ENCODE measurements at places on chromosomes 6 and 20.

DNA sequence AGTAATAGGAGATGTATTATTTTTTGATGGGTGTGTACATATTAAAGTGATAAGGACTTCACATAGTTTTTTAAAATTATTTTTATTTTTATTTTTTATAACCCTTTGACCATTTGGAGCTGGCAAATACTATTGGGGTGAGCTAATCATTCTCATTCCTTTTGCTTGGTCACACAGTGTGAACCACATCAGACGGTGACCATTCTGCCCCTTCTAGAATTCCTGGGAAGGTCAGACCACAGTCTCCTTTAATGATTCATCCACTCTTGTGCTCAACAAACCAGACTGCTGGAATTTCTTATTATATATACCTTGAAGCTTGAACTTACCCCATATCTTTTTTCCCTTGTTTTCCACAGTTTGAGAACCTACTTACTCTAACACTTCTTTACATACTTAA, 23.9 kb upstream of the PRL start:
- no peak for DNase-seq

GRCh38 chr6:21377356-21377755, 216.2 kb upstream of the SOX4 start:
- DNase-seq, result no peak

DNA sequence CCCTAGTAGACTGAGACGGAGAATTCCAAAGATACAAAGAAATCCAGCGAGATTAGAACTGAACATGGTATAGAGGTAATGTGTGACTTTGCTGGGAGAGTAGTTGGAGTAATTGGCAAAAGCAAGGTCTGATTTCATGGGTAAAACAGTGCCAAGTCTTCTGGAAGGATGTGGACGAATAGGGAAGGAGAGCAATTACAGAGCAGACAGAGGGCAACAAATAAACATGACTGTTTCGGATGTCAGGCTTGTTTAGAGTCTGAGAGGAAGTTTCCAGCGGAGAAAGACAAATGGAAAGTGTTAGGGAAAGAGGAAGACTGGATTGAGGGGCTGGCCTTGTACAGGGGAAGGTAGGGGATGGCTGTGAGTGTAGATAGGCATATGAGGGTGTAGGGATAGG, 282.2 kb upstream of the PRND start:
- no peak for DNase-seq

GRCh38 chr20:62401331-62401779, 5.7 kb downstream of the CABLES2 start:
- DNase-seq, result no peak

DNA sequence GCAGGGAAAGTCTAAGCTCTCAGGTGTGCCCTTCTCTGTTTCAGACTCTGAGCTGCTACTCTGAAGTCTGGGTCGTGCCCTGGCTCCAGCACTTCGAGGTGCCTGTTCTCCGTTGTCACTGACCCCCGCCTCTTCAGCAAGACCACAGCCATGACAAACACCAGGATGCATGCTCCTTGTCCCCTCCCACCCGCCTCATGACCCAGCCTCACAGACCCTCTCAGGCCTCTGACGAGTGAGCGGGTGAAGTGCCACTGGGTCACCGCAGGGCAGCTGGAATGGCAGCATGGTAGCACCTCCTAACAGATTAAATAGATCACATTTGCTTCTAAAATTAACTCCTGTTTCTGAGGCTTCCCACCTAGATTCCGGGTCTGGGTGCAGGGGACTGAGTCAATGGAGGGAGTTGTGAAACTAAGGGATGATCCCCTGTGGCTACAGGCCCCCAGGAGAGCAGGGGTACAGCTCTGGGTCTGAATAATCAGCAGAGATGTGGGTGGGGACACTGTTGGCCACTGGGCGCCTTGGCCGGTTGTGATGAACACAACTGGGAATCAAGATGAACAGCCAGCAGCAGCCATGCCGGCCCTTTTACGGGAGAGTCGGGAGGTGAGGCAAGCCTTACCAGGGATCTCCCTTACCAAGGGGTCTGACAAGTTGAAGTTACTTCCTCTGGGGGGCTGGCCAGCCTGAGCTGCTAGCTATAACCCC, 10.7 kb downstream of the CST7 start:
- no peak for DNase-seq

DNA sequence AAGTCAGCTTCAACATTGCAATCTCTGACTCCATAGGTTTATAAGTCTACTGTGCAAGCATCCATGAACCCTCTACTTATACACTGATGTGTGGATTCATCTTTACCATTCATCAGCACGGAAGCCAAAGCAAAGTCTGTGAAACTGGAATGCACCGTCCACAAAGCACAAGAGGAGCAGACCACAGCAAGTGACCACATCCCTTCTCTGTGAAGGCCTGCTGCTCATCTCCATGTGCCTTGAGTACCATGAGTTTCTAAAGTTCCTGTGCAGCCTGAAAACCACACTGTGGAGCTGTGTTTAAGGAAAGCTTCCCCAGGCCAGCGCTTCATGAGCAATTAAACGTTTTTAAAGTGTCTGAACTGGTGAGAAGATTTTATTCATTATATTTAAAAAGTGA, 20.0 kb downstream of the GABRR1 start:
- no peak for DNase-seq

DNA sequence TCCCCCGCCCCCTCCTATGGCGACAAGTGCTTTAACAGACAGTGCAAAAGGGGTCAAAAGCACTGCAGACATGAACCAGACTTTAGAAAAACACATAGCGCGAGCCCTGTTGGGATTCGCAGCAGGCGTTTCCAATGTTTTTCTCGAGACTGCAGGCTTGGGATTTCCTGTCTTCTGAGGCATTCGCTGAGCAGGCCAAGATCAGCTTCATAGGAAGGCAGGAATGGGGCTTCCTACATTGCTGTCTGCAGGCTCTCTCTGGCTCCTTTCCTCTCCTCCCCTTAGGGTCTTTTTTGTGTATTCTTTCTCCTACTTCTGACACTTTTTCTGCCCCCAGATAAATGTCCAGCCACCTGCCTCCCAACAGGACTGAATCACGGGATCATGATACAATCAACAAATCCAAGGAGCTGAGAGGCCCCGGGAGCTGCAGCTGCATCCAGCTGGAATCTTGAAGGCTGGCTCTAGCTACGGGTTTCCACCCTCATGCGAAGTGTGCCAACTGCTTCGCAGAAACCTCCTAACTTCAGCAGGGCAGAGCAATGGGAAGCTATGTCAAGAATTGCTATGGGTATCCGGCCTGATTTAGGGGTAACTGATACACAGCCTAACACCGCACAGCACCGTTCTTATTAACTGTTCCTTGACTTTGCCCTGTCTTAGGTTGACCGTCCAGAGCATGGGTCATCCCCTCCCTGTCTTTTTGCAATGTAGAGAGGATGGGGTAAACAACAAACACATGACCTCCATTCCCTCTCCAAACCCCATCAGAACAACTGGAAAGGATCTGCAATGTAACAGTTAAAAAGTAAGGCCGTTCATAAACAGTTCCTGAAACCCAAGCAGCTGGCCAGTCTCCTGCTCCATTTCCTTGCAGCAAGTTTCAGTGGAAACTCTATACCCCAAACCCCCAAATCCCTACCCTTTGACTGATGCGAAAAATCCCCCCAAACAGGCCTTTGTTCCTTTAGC, 31.5 kb downstream of the SNX5 start:
- no peak for DNase-seq

GRCh38 chr6:20402092-20402341, 338 bp downstream of the E2F3 start:
- no peak for DNase-seq

DNA sequence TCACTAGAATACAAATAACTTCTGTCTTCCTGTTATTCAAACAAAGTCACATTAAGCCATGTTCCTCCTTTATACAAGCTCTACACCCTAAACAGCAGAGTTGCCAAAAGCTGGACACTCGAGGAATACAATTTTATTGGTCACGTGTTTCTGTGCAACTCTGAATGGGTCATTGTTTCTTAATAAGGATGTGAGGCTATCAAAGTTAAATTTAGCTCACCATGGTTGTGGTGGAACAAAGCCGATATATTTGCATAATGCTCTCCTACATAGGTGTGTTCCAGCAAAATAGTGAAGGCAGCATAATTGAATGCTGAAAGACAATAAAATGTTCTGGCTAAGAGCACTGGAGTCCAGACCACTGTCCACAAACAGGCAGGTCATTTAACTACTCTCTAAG, 36.9 kb upstream of the CD2AP start:
- DNase-seq, result no peak

DNA sequence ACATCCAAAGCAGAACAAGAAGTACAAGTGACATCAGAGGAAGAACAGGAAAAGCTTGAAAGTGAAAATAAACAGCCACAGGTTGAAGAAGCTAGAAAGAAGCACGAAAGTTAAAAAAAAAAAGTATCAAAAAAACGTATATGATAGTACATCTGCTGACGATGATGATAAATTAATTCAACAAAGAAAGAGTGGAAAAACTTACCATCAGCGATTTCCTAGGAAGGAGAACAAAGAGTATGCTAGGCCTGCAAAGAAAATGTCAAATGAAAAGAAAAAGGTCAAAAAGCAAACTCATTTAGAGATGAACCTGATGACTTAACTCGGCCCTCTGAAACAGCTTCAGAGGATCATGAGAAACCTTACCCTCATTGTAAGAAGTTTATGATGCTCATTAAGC, 3.7 kb downstream of the SAYSD1 start:
- DNase-seq, result no peak

DNA sequence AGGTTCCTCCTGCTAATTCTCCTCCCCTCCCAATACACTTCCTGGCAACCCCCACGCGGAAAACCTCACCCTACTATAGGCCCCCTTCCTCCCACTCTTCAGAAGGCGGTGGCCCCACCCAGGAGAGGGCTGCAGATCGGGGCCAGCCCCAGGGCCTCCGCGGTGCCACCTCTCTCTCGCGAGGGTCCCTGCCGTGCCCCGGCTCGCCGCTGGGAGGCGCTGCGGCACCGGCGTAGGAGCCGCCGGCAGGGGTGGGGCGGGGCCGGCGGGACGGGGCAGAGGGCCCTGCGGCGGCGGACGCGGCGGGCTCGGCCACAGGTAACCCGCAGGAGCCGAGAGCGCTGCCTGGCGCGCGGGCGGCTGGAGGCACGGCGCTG, at the start of gene ANKRD6:
Gene ANKRD6 (plus strand): TSS at position 278 of the 377 bp plus-strand sequence. CDS start 133,825 bp downstream, outside the sequence.
- DNase-seq, result peak; percentile 91

DNA sequence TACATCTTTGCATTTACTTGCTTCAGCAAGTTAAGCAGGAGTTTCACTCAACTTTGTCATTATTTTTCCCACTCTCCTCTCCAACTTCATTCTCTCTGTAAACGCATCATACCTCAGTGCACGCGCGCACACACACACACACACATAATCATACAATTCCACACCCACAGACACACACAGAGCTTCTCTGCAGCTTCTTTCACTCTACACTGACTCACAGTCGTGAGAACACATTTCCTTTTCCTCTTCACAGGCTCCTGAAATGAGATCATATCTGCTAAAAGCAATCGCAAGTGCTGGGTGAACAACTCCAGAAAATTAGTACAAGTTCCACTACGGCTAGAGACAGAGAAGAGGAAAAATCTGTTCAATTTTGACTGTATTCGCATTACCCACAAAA, 215.4 kb downstream of the PTPRT start:
- DNase-seq, result no peak

- DNase-seq, result no peak
These were observed 19.3 kb downstream of the CITED2 start for GRCh38 chr6:139355172-139355571.

- DNase-seq, result no peak
These were observed 1.3 kb upstream of the TAPBP start for GRCh38 chr6:33314943-33315792.

DNA sequence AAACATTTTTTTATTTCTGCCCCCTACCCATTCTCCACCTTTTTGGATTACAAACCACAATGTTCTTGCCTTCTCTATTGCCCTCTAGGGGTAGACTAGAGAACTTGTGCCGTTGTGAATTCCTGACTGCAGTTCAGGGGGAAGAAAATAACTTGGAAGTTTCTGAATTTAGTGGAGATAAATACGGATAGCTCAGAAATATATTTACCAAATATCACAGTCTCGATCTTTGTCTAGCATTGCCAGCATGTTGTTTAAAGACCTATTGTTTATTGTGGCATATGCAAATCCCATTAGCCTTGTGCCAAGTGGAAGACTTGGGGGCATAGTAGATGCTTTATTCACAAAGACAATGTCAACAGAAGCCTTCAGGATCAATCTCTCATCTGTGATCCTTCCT, 154.1 kb upstream of the MMS22L start:
- DNase-seq, result no peak

DNA sequence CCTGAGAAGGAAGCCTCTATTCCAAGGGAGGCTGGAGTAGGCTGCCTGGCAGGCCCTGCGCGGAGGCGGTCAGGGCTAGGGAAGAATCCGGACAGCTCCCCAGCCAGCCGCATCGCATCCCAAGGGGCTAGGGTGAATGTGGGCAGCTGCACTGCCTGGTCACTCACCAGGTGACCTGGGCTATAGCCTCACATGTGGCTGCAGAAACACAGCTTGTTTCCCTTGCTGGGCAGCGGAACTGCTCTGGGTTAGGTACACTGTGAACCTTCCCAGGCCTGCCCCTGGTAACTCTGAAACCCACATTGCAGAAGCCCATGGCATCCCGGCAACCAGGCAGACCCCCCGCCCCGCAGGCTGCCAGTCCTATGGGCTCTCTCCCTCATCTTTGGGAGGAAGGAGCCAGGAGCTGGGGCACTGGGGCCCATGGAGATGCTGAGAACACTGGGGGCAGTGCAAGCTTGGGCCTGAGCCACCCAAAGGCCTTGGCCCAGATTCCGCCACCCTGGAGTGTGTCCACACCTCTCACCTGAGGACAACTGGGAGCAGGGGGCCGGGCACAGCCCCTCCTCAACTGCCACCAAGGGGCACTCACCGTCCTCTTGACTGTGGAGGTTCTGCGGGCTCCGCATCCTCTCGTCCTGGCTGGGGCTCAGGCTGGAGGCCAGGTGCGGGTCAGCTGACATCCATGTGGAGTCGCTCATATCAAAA, 111.0 kb downstream of the NOL4L start:
- no peak for DNase-seq

- DNase-seq, result no peak
These were observed at the start of gene TUBB2B for GRCh38 chr6:3227363-3228045. TUBB2B (minus strand) TSS chr6:3227653; CDS start chr6:3227543, 110 bp downstream.

- DNase-seq, result no peak
These were observed 12.7 kb downstream of the SAYSD1 start for GRCh38 chr6:39102071-39102820.

DNA sequence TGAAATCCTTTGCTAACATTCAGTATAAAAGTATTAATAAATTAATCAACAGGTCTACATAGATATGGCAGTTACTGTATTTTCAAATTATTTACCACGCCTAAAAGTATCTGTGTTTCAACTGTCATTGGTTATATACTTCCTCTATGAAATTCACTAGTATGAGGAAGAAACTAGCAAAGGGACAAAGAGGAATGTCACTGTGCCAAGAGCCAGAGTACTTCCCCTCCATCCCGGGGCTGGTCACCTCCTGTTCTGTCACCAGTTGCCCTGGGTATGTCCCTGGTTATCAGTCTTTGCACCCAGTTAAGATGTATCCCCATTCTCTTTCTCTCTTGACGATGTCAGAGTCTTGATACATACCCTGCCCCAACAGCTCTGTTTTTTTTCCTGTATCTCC, 476.8 kb upstream of the SOX4 start:
- no peak for DNase-seq

All from stimulated activated naive CD8-positive, alpha-beta T cell treated with anti-CD3 and anti-CD28 coated beads, Interleukin-15, amount 100 ng/mL, for 72 hours (primary cell).